ENCODE measurements at places on chromosomes 16 and 17.

DNA sequence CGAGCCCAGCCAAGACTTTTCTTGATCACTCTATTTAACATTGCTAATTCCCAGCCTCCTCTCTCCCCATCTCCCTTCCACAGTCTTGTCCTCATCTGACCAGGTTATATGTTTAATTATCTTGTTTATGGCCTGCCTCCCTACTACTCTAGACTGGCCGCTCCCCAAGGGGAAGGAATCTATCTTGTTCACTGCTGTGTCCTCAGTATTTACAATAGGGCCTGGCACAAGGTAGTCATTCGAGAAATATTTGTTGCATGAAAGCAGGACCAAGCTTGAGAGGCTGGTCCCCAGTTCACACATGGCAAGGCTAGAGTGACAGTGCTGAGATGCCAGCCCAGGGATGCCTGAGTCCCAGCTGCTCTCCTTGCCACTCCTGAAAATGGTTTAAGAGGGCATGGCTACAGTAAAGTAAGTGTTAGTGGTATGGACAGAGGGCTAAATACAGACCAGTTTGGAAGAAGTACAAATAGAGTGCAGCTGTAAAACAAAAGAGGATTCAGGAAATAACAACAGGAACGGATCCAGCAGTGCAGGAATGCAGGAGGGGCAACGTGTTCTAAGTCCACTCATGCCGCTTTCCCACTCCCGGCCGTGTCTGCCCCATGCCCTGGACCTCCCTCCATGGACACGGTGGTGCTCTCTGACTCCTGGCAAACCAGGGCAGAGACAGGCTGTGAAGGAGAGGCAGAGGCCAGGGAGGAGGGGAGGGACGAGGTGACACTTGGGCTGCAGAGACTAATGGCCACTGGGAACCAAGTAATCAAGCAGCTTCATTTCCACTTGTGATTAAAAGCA lies 65.6 kb downstream of the TOM1L2 start:
- DNase-seq: no peak

DNA sequence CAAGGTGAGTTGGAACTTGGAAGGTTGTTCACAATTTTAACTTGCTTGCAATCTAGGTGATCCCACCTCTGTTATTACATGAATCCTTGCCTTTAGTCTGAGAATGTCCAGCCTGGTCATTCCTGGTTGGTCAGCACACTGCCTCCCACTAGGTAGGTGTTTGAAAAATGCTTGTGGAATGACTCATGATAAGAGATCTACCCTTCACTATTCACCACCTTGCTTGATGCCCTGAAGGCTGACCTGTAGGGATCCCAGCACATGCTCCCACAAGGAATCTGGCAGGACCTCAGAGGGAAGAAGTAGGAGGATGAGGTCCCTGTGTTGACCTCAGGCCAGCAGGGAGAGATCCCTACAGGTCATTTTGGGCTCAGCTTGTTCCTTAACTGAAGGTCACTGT lies 30.2 kb upstream of the ABCA3 start:
- no peak for DNase-seq

GRCh38 chr17:33779234-33779591 lies 475.9 kb upstream of the CCL2 start:
- DNase-seq: no peak

- DNase-seq: no peak
Measured at GRCh38 chr17:31250229-31250628, 46.8 kb downstream of the OMG start.

DNA sequence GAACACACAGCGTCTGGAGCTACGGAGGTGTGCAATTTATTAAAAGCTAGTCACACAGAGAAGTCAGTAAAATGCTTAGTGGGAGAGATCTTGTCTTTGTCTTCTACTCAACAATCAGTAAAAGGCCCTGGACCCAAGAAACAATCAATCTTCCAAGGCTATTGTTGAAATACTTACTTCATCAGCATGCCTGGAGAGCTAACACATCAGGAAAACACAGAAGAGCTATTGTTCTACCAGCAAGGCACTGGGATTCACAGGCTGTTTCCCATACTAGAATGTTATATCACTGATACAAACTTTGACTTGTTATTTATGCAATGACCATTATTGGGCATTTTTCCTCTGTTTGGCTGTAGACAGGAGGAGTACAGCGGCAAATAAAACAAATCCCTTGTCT lies 247.8 kb upstream of the ERCC4 start:
- no peak for DNase-seq

GRCh38 chr16:85959686-85960085 lies 60.7 kb downstream of the IRF8 start:
- DNase-seq: no peak

- DNase-seq: no peak
Measured at GRCh38 chr17:31788571-31788946, 70.5 kb downstream of the COPRS start.

DNA sequence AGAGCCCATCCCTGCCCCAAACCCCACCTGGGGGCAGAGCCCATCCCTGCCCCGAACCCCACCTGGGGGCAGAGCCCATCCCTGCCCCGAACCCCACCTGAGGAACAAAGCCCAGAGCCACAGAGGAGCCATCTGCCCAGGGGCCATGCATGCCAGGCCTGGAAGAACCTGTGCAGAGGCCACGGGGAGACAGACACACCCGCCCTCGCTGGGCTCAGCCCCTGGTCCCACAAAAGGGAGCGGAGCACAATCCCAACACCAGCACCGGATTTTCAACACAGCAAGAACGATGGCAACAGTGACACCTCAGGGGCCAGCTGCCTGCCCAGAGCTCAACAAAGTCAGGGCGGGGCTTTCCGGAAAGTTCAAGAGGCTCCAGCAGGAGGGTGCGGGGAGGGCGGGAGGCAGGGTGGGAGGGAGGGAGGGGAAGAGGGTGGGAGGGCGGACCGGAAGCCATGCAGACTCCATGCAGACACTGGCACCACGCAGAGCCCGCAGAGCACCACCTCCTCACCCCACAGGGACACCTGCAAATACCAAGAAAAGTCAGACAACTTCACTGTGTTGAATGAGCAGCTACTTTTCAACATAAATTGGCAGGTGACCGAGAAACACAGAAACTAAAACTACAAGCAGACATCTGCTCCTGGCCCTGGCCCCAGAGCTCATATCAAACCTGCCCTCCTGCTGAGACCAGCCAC lies 27.9 kb upstream of the C16orf95 start:
- peak; percentile 31 for DNase-seq

DNA sequence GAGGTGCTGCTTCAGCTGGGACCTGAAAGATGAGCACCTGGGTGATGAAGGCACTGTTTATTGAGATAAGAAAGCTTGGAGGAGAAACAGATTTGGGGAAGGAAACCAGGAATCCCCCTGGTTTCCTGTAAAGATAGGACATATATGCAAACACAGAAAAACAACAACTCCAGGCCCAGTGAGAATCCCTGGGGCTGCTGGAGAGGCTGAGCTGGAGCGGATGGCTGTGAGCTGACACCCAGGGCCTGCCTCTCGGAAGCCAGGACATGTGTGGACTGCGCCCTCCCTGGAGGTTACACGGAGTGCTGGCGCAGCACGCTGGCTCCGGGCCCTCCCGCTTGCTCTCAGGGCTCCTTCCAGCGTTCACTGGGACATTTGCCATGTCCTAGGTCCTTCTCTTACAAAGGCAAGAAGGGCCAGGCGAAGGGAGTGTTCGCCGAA lies 57.5 kb downstream of the CYB5B start:
- DNase-seq: no peak

GRCh38 chr17:7122381-7122780 lies 7.8 kb upstream of the ASGR2 start:
- DNase-seq: no peak

- DNase-seq: no peak
Measured at GRCh38 chr17:2274414-2274813, 29.2 kb downstream of the SMG6 start.

- no peak for DNase-seq
Measured at GRCh38 chr17:82022310-82022980, at the start of gene CENPX. Gene CENPX (minus strand): TSS chr17:82022878. CDS start chr17:82022861, 17 bp downstream.

DNA sequence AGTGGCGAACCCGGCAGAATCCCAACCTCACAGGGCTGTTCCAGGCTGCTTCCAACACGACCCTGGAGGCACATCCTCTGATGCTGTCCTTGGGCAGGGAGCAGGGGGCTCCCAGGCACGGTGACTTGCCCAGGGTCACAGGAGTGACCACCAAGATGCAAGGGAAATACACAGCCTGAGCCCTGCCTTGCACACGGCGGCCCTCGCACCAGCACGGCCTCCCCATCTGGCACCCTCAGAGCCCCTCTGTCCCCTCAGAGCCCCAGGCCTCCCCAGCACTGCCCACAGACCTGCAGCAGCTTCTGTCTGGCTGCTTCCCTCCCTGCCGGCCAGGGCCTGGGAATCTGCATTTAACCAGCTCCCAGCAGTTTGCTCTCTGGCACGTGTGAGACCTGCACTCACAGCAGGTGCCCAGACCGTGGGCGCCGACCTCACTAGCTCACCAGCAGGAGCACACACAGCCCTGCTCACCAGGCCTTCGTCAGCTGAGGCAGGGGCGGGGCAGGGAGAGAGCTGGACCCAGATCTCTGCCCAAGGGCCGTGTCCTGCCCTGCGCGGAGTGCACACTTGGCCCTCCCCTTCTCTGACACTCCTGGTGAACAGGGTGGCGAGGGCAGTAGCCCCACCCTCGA lies 29.7 kb upstream of the ZC3H18 start:
- no peak for DNase-seq

DNA sequence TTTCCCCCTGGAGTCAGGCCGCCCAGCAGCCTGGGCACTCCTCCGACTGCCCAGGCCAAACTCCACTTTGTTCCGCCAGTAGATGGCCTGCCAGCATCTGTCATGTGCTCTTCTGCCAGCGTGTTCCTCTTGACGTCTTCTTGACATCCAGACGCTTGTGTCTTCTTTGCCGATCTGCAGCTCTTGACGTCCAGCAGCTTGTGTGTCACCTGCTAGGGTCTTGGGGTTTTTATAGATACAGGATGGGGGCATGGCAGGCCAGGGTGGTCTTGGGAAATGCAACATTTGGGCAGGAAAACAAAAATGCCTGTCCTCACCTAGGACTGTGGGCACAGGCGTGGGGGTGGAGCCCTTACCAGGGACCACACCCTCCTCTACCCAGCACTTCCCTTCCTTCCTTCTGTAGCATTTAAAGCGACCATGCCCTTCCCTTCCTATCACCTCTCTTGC lies 88.7 kb downstream of the BMERB1 start:
- DNase-seq: no peak

GRCh38 chr17:38334480-38335364 lies 9.0 kb downstream of the GPR179 start:
- no peak for DNase-seq

GRCh38 chr16:53415504-53415903 lies 18.8 kb upstream of the RBL2 start:
- no peak for DNase-seq

GRCh38 chr16:6803176-6803575 lies 529.5 kb upstream of the RBFOX1 start:
- DNase-seq: no peak

DNA sequence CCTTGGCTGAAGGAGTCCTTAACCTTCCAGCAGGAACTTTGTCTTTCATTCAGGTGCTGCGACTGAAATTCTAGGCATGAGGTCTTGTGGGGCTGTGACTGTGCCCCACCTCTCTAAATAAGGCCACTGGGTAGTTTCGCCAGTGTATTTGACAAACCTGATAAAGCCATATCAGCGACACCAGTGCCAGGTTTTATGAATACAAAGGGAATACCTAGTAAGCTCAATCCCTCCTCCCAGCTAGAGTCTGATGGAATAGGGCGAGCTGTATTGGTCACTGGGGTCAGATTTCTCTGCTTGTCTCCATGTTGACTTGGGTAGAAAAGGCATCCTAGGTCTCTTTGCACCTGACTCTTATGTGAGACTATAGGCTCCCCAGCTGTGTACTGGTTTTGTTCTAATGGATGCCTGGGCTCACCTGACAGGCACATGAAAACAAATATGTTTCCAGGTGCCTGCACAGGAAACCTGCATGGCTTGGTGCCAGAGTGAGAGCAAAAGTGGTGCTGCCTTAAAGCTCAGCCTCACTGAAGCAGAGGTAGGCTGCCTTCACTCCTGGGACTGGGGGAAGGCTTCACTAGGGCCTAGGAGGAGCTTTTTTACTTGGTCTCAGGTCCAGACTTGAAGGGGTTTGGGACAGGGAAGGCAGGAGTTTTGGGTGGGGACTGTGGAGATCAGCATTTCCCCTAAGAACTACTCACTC lies 8.3 kb downstream of the SLC7A6 start:
- DNase-seq: no peak

- DNase-seq: no peak
Measured at GRCh38 chr17:4974115-4974670, 6.6 kb upstream of the SPAG7 start.

- DNase-seq: no peak
Measured at GRCh38 chr17:57946798-57947358, 8.3 kb downstream of the CUEDC1 start.

DNA sequence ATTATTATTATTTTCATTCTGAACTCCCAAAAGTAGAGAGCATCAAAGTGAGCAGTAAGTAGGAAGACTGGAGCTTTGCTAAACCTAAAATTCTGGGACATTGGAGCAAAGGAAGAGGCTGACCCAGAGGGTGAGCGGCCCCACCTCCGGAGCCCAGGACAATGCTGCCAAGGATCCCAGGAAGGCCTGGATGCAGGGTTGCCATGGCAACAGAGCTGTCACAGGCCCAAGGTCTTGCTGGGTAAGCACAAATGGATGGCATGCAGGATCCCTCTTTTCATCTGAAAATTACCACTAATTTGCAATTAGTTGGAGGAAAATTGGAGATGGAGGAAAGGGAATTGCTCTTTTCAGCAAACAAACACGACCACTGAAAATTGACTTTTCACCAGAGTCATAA lies 457.9 kb upstream of the CDH5 start:
- DNase-seq: no peak

DNA sequence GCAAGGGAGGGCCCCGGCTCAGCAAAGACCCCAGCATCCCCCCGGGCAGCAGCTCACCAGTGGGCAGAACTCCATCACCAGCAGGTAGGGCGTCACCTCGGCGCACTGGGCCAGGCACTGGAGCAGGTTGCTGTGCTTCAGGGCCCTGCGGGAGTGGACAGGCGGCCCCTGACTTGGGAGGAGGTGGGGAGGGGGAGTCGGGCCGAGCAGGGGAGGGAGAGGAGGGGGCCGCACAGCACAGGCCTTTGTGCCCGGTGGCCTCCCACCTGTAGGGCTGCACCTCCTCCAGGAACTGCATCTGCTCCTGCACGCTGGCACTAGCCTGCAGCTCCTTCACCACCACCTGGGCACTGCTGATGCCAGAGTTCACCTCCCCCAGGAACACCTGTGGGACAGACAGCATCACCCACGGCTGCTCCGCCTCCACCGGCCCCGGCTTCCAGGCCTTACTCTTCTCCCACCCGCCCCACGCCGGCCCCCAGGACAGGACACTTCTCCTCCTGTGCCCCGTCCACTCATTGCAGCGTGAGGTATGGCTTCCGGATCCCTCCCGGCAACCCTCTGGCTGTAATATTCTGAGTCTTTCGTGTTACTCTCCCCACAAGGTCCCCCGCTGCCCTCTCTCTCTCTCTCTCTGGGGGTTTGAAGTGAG lies 37.7 kb upstream of the PVALEF start:
- DNase-seq: no peak

- DNase-seq: no peak
Measured at GRCh38 chr16:1816396-1817275, 10.0 kb downstream of the HAGH start.

DNA sequence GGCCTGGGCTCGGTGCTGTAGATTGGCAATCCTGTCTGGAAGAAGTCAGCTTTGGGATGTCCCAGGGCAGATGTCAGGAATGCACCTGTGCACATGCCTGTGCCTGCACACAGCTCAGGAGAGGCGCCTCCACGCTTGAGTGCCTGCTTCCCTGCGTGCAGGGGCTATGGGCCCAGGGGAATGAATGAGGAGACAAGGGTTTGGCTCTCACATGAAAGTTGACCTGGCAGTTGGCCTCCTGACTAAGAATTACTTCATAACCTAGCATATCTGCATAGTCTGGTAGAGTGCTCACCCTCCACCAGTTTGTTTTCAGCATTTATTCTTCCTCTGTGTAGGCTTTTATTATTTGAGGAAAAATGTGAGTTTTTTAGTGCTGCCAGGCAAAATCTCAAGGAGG lies 50.0 kb downstream of the PLD6 start:
- DNase-seq: no peak
